Glomerular endothelial cell (primary cell): ENCODE measurements at places on chromosomes 6 and 20. TPM values are rescaled to one million over a fixed set of nuclear protein-coding genes. Genes with fewer than 3 reads are reported as not detected.

GRCh38 chr6:158780988-158781691 is 38.0 kb downstream of the EZR start:
- DNase-seq = no peak

DNA sequence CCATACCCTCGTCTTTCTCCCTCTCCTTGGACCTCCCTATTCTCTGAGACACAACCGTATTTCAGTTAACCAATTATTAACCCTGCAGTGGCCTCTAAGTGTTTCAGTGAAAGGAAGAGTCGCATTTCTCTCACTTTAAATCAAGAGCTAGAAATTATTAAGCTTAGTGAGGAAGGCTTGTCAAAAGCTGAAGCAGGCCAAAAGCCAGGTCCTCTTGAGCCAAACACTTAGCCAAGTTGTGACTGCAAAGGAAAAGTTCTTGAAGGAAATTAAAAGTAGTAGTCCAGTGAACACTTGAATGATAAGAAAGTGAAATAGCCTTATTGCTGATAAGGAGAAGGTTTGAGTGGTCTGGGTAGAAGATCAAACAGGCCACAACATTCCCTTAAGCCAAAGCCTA is 58.3 kb downstream of the SNX9 start:
- no peak for DNase-seq

GRCh38 chr20:50394569-50394968 is 115.6 kb upstream of the PTPN1 start:
- no peak for DNase-seq

GRCh38 chr20:34141293-34141692 is 29.2 kb upstream of the EIF2S2 start:
- DNase-seq = no peak

The GTF3C6 gene
- 49.3 and 53.3 TPM in 2 replicates for total RNA-seq
